ENCODE measurements at places on chromosomes 3 and 15.
A peak's percentile ranks its signal among the peaks of the same experiment; 100 is the strongest.

- DNase-seq: no peak
These were observed 18.5 kb downstream of the CLDN11 start for GRCh38 chr3:170437176-170437575.

- DNase-seq: no peak
These were observed 16.8 kb downstream of the PLA2G4F start for GRCh38 chr15:42139596-42139995.

- no peak for DNase-seq
These were observed 317.0 kb downstream of the OCA2 start for GRCh38 chr15:27782125-27782524.

GRCh38 chr15:99390667-99391066 lies 139.4 kb downstream of the LRRC28 start:
- no peak for DNase-seq

- no peak for DNase-seq
These were observed 19.5 kb downstream of the SAMD7 start for GRCh38 chr3:169930843-169931242.

- DNase-seq: no peak
These were observed 83.2 kb upstream of the SNRPA1 start for GRCh38 chr15:101378171-101378755.

- DNase-seq: no peak
These were observed 447.3 kb upstream of the KCNMB2 start for GRCh38 chr3:178088963-178089362.

DNA sequence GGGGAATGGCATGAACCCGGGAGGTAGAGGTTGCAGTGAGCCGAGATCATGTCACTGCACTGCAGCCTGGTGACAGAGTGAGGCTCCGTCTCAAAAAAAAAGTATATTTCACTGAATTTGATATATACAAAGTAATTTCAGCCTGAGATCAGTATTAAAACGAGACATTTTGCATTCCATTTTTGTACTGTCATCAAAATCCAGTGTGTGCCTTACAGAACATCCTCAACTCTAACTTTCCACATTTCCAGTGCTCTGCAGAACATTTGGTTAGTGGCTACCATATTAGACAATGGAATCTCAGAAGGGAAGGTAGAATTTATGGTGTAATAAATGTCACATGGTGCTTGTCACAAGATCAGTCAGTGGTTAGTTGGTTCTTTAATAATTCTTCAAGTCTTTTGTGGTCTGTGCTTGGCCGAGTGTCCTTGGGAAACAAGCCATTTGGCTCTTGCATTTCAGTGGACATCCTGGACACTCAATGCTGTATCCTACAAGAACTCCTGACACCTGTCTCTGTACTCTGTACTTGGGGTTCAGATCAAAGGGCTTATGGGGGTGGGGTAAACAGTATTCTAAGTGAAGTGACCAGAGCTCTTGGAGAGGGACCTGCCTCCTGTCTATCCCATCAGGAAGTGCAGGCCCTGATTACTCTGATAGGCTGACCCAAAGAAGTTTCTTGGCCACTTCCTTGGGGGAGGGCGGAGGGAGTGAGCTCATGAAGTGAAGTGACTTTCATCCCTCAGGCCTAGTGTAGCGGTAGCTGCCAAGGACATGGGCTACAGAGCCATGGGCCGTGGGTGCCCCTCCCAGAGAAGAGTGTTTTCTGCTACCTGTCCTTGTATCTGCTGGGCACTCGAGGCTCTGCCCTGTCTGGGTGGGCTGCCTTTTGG lies 3.7 kb downstream of the ACVR2B start:
- DNase-seq: peak; percentile 24

GRCh38 chr3:11784971-11785377 lies 61.7 kb downstream of the TAMM41 start:
- no peak for DNase-seq

GRCh38 chr15:72203507-72203837 lies 5.9 kb upstream of the GRAMD2A start:
- peak; percentile 86 for DNase-seq

DNA sequence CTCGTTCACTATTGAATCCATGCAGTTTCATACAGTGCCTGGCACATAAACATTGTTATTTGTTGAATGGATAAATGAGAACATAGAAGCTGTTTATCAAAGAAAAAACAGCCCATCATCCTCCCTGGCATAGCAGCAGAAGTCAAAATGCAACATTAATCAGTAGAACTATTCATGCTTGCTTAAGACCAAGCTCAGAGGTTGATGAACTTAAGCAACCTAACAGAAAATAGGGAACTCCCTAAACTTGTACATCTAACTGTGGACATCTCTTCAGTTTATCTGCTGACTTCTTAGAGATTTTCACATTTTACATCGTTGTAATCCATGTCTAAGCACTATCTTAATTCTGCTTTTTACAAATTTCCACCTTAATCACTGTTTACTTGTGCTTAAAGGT lies 29.2 kb downstream of the SENP8 start:
- no peak for DNase-seq
